ENCODE measurements at places on chromosomes 7 and 10. TPM values are rescaled to one million over a fixed set of nuclear protein-coding genes. Genes with fewer than 3 reads are reported as not detected.

GRCh38 chr7:48088559-48089045, 463 bp upstream of the UPP1 start:
- DNase-seq, result peak; percentile 97

- DNase-seq, result no peak
These were observed at the start of gene GDF2 for GRCh38 chr10:47322300-47323061. Gene GDF2, plus strand, starts transcription at chr10:47322454. Its CDS starts 215 bp downstream, at chr10:47322669.

- DNase-seq, result no peak
These were observed 262.8 kb upstream of the IMMP2L start for GRCh38 chr7:111825046-111825445.

DNA sequence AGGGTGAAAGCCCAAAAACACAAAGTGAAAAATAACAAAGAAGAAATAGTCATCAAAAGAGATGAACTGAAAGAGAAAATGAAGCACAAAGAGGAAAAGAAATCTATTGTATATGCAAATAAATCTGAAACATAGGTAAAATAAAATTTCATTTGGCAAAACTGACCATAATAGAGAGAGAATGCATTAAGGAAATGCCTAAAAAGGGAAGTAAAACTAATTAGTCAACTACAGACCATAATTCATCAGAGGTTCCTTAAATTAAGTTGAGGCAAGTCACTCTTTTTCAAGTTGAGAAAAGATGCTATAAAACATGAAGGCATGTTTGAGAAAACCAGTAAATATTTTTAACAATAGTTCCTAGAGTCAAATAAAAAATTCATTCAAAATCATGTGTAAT, 233.3 kb downstream of the LRRN3 start:
- DNase-seq, result no peak

DNA sequence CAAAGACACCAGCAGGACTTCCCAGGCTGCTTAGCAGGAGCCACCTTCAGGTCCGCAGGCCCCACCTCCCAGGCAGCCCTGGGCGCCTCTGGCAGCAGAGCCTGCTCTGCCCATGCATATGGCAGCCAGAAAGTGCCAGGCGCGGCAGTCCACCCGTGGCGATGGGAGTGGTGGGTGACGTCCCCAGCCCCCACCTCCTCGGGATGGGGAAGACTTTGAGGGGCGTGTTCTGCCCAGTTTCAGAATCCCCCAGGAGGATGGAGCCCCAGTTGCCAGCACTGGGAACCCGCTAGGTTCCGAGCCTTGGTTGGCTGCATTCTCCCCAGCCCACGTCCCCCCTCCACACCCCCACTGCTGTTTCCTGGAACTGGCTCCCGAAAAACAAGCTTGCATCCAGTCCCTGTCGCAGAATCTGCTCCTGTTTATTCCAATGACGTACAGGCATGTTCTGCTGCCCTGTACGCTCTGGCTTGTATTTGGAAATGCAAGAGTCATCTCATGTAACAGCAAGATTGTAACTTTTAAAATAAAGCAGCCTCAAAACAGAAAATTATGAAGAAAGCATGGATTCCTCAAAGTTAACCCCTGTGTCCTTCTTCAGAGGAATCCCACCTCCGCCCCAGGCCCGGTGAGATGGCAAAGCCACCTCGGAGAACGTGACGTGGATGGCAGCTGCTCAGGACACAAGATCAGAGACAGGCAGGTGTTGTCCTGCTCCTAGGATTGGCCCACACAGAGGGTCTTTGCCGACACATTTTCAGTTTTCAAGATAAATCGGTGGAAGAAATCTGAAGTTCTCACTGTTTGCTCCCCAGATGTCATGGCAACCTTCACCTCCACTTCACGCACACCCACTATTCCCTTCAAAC, 87.8 kb upstream of the PPP2R2D start:
- no peak for DNase-seq

AOC1 gene
- total RNA-seq, result not detected
